ENCODE measurements at places on chromosomes 5 and 9.

DNA sequence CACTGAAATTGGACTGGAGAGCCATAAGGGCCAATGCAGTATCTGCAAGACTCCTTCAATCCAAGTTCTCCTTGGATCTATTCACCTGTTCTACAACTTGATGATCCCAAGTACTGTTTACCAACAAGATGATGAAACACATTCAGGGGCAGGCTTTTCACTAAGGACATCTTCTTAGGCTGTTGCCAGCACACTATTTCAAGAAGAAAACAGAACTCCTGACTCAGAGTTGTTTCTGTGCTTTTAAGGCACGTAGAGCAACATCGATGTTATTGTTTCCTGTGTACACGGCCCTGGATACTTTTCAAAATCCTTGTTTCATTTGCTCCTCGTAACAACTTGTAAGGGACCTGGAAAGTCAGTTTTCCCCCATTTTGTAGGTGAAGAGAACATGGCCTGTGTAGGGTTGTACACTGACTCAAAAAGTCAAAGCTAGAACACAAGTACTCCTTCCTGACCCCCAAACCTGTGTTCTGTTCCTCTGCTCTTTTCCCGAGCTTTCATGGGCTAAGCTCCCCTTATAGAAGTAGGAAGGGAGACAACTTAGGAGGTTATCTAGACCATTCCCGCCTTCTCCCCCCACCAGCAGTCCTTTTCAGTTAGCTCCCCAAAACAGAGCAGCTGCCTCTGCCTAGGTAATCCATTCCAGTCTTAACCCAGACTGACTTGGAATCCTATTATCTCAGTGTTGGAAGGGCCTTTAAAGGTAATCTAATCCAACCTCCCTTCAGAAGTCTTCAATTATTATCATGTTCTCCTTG lies 5.2 kb upstream of the MGAT1 start:
- DNase-seq, result no peak

DNA sequence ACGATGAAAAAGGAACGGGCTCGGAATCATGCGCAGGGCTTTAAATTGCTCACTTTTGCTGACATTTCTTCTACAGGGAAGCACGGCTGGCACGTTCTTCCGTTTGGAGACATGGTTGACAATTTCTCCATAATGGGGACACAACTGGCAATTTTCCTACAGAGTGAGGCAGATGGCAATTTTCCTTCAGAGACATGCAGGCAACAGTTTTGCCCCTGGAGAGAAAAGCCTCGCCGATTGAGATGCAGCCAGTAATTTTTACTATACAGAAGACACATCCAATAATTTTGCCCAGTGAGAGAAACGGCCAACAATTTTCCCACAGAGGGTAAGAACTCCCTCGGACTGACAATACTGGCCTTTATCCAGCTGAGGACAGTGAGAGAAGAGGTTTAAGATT lies 90.9 kb upstream of the GPR151 start:
- DNase-seq, result no peak

- DNase-seq, result no peak
These were observed 297.6 kb downstream of the CDH10 start for GRCh38 chr5:24347158-24347557.

DNA sequence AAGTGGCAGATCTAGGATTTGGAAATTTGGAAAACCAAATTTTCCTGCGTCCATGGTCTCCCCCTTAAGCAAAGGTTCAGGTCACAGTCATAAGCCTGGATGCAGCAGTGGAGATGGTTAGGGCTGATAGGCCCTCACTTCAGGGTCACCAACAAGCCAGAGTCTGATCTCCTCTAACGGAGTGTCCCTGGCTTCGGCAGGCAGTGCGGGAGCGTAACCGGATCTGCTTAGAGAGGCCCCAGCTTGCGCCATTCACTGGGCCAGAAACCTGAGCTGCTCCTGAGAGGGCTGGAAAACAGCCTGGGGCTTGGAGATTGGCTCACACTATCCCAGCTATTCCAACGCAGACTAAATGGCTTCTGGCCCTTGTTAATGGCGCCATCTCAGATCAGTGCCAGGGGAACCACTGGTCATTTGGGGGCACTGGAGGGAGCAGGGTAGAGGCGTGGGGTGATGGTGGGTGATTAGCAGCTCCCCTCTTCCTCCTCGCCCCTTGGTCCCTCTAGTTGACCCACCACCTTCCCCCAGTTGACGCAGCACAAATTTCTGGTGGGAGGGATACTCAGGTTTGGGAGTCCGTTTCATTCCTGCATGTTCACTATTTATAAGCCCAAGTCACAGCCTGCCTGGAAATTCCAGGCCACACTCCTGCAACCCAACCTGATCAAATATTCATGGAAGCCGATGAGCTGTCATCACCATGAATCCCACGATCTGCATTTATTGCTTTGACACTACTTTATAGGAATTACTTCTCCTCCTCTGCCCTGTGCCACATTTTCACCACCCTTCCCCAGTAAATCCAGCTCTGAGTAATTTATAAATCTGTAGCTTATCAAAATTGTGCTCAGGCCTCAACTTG lies 134.6 kb upstream of the CPEB4 start:
- DNase-seq, result peak; percentile 22

- no peak for DNase-seq
These were observed 42.3 kb upstream of the NOTCH1 start for GRCh38 chr9:136587944-136588662.

All from nucleus accumbens (tissue), 56 donors.